Esophagus squamous epithelium (tissue), 5 donors: ENCODE measurements at places on chromosomes 6 and 20. TPM values are rescaled to one million over a fixed set of nuclear protein-coding genes. Genes with fewer than 3 reads are reported as not detected.

- H3K27ac ChIP-seq = no peak overlapping the region
- H3K4me1 ChIP-seq = no peaks in the 10 kb centered on the region
- no peak overlapping the region for H3K4me3 ChIP-seq
- no peaks in the 10 kb centered on the region for H3K27me3 ChIP-seq
- H3K36me3 ChIP-seq = no peaks in the 10 kb centered on the region
These were observed 71.9 kb upstream of the CNR1 start for GRCh38 chr6:88238065-88238464.

DNA sequence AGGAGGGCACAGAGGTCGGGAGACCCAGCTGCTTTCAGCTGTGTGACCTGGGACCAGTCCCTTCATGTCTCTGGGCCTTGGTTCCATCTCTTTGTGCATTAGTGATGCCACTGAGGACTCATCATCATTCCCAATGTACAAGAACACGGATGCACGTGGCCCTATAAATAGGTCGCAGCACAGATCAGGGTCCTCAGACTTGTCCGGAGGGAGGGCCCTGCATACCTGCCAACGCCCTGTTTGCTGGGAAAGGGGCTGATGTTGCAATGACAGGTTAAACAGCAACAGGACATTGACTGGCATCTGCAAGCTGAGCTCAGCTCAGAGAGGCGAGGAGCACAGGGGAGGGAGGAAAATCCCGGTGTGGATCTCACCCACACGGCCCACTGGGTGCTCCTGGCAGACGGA, 21.8 kb downstream of the TGM2 start:
- no peaks in the 10 kb centered on the region for H3K27me3 ChIP-seq
- H3K36me3 ChIP-seq = no peaks in the 10 kb centered on the region
- H3K4me3 ChIP-seq = no peak overlapping the region
- DNase-seq = no peak
- no peak overlapping the region for H3K27ac ChIP-seq
- peaks cover 22% of the 10 kb centered on the region for H3K4me1 ChIP-seq

DNA sequence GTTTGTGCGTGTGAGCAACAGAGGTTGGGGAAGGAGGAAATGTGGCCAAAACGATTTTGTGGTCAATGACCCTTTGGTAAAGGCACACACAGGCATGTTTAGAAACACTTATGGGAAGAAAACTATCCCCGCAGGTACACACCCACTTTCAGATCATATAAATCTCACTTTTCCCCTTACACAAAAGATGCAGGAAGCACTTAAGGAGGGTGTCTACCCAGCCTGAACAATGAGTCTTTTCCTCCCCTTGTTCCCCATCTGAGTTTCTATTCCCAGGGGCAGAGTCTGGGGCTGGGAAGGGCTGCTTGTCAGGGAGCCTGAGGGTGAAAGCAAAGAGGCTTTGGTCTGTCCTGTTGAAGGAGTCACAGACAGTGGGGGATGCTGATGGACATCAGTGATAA, 193.2 kb upstream of the SALL4 start:
- no peak for DNase-seq
- no peaks in the 10 kb centered on the region for H3K36me3 ChIP-seq
- H3K27me3 ChIP-seq = no peaks in the 10 kb centered on the region
- no peaks in the 10 kb centered on the region for H3K4me1 ChIP-seq
- H3K4me3 ChIP-seq = no peak overlapping the region
- H3K27ac ChIP-seq = no peak overlapping the region

- H3K27ac ChIP-seq = no peak overlapping the region
- no peaks in the 10 kb centered on the region for H3K4me1 ChIP-seq
- H3K27me3 ChIP-seq = no peaks in the 10 kb centered on the region
- no peak for DNase-seq
These were observed 518.7 kb upstream of the RNF217 start for GRCh38 chr6:124443541-124443940.

DNA sequence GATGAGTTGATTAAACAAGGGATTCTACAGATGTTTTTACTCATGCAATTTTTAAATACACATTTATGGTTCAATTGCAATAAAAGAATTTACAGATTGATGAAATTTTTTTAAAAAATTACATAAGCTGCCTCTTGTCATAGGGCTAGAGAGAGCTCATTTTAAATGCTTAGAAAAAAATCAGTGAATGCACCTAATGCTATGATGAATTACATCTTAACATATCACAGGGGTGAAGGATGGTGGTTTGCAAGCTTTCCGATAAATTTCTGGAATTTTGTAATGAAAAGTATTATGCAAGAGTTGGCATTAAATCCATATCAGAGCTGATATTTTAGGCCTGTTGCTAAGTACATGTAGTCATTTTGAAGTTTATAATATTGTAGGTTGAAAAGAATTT, 29.6 kb downstream of the DSE start:
- H3K36me3 ChIP-seq = peaks cover 8% of the 10 kb centered on the region
- H3K27ac ChIP-seq = no peak overlapping the region
- no peaks in the 10 kb centered on the region for H3K27me3 ChIP-seq
- no peak overlapping the region for H3K4me3 ChIP-seq
- H3K4me1 ChIP-seq = peaks cover 44% of the 10 kb centered on the region
- DNase-seq = no peak

- H3K4me1 ChIP-seq = no peaks in the 10 kb centered on the region
- H3K27me3 ChIP-seq = peaks cover 4% of the 10 kb centered on the region
- H3K27ac ChIP-seq = no peak overlapping the region
- no peak for DNase-seq
- H3K4me3 ChIP-seq = no peak overlapping the region
- H3K36me3 ChIP-seq = no peaks in the 10 kb centered on the region
These were observed 176.4 kb upstream of the UST start for GRCh38 chr6:148570456-148570855.

GRCh38 chr6:395432-396125, 4.0 kb downstream of the IRF4 start:
- no peak overlapping the region for H3K4me3 ChIP-seq
- no peak for DNase-seq
- H3K4me1 ChIP-seq = peaks cover 28% of the 10 kb centered on the region
- H3K36me3 ChIP-seq = no peaks in the 10 kb centered on the region

DNA sequence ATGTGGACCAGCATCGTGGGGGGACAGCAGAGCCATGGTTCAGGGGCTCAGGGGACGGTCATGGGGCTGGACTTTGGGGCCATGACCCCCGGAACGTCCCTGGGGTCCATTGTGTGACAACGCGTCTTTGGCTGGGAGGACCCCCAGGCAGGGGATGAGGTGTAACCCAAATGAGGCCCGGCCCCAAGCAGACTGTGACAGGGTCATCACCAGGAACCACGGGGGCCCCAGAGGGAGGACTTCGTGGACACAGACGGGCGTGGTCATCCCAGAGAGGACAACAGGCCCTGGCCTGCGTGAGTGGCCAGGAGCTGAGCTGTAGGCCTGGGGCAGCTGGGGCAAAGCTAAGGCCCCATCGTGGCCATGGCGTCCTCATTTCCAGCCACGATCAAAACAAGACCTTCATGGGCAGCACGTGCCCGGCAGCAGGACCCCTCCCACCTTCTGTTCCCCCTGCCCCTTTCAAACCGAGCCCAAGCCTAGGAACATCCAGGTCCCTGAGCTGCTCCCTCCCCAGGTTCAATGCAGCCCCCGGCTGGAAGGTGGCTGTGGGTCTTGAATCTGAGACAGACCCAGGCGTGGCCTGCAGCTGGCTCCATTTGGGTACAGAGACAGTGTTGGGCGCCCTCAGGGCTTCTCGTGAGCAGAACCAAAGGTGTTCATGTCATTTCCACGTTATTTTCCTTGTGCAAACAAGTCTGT, 187.8 kb downstream of the TAF4 start:
- no peak overlapping the region for H3K27ac ChIP-seq
- H3K4me3 ChIP-seq = no peak overlapping the region
- H3K4me1 ChIP-seq = no peaks in the 10 kb centered on the region
- DNase-seq = no peak
- H3K36me3 ChIP-seq = no peaks in the 10 kb centered on the region

GRCh38 chr20:41392295-41392694, 25.7 kb upstream of the EMILIN3 start:
- H3K27me3 ChIP-seq = no peaks in the 10 kb centered on the region
- H3K4me3 ChIP-seq = no peak overlapping the region
- H3K27ac ChIP-seq = no peak overlapping the region
- DNase-seq = no peak

DNA sequence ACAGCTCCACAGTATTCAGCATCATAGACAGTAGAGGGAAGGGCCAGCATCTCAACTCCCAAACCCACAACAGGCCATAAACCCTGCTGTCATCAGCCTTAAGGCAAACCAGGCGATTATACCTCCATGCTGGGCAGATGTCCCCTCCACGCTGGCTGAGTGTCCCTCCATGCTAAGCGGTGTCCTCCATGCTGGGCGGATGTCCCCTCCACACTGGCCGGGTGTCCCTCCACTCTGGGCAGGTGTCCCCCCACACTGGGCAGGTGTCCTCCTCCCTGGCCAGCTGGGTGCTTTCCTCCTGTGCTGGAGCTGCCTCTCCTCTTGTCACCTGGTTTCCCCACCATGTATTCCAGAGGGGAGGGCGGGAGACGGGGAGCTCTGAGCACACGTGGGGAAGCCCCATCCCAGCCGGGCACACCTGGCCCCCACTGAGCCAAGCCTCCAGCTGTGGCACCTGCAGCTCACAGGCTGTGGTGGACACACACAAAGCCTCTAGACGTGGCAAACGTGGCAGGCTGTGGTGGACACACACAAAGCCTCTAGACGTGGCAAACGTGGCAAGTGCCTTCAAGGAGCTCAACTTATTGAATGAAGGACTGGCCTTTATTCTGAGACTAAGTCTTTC, 197.1 kb downstream of the TAF4 start:
- peaks cover 15% of the 10 kb centered on the region for H3K27me3 ChIP-seq

GRCh38 chr6:7144872-7145584, 37.3 kb downstream of the RREB1 start:
- H3K4me3 ChIP-seq = no peak overlapping the region
- H3K27ac ChIP-seq = peak overlapping the region; percentile 94
- H3K27me3 ChIP-seq = no peaks in the 10 kb centered on the region

- H3K27ac ChIP-seq = peak overlapping the region; percentile 21
- no peaks in the 10 kb centered on the region for H3K36me3 ChIP-seq
- DNase-seq = no peak
- no peaks in the 10 kb centered on the region for H3K4me1 ChIP-seq
These were observed 296.6 kb downstream of the PHACTR1 start for GRCh38 chr6:13012977-13013680.

- H3K4me3 ChIP-seq = no peak overlapping the region
- no peaks in the 10 kb centered on the region for H3K27me3 ChIP-seq
- no peak for DNase-seq
- H3K36me3 ChIP-seq = no peaks in the 10 kb centered on the region
These were observed 1.6 kb upstream of the UBD start for GRCh38 chr6:29561091-29561490.

GRCh38 chr20:46931699-46932098, 37.1 kb downstream of the EYA2 start:
- no peaks in the 10 kb centered on the region for H3K36me3 ChIP-seq
- peak overlapping the region; percentile 45 for H3K27ac ChIP-seq
- peaks cover 47% of the 10 kb centered on the region for H3K4me1 ChIP-seq
- DNase-seq = no peak
- no peaks in the 10 kb centered on the region for H3K27me3 ChIP-seq
- no peak overlapping the region for H3K4me3 ChIP-seq

- no peaks in the 10 kb centered on the region for H3K36me3 ChIP-seq
- no peaks in the 10 kb centered on the region for H3K27me3 ChIP-seq
- H3K27ac ChIP-seq = no peak overlapping the region
- H3K4me3 ChIP-seq = no peak overlapping the region
These were observed 280.1 kb upstream of the RGS17 start for GRCh38 chr6:153411070-153411648.

- H3K27ac ChIP-seq = no peak overlapping the region
- H3K4me1 ChIP-seq = no peaks in the 10 kb centered on the region
- H3K27me3 ChIP-seq = no peaks in the 10 kb centered on the region
- DNase-seq = no peak
- no peaks in the 10 kb centered on the region for H3K36me3 ChIP-seq
These were observed 988.2 kb upstream of the MAP3K7 start for GRCh38 chr6:91575032-91575431.

Gene PTK6
- total RNA-seq = 133 TPM

Gene TUBB2A
- total RNA-seq = 114 TPM

Gene FAM83D
- total RNA-seq = 53.8 TPM

Gene TIAM2
- total RNA-seq = 7.6 TPM

Gene SLC2A4RG
- 37.0 TPM for total RNA-seq

Gene INSM1
- total RNA-seq = not detected
